ENCODE measurements at places on chromosomes 7 and 10. TPM values are rescaled to one million over a fixed set of nuclear protein-coding genes. Genes with fewer than 3 reads are reported as not detected.
A peak's percentile ranks its signal among the peaks of the same experiment; 100 is the strongest.

CREB5 gene
- 0.88 TPM for polyA plus RNA-seq

ANKRD30A gene
- not detected for polyA plus RNA-seq

FAM20C gene
- polyA plus RNA-seq = 6.9 TPM

- no peaks in the 10 kb centered on the region for H3K36me3 ChIP-seq
- no peak overlapping the region for H3K4me3 ChIP-seq
- H3K27me3 ChIP-seq = no peaks in the 10 kb centered on the region
- H3K27ac ChIP-seq = no peak overlapping the region
- H3K4me1 ChIP-seq = no peaks in the 10 kb centered on the region
Observed at GRCh38 chr7:115113776-115114175, 191.9 kb downstream of the MDFIC start.

DNA sequence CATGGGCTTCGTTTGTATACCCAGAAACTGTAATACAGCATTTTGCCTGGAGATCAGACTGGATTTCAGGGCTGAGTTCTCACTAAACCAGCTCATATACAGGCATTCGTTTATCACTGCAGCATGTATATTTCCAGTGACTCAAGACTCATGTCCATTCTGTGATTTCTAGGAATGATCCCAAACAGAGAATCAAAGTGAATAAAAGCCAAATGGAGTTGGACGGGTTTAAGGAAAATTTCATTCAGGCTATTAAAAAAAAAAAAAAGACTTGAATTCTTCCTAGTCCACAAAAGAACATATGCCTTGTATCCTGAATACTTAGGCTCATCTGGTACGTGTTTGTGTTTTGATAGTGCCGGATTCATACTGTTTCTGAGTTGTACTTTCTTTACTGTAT is 46.8 kb downstream of the TET1 start:
- no peak overlapping the region for H3K4me3 ChIP-seq
- no peak overlapping the region for H3K27ac ChIP-seq
- H3K36me3 ChIP-seq = no peaks in the 10 kb centered on the region
- peaks cover 10% of the 10 kb centered on the region for H3K4me1 ChIP-seq
- no peak for DNase-seq

DNA sequence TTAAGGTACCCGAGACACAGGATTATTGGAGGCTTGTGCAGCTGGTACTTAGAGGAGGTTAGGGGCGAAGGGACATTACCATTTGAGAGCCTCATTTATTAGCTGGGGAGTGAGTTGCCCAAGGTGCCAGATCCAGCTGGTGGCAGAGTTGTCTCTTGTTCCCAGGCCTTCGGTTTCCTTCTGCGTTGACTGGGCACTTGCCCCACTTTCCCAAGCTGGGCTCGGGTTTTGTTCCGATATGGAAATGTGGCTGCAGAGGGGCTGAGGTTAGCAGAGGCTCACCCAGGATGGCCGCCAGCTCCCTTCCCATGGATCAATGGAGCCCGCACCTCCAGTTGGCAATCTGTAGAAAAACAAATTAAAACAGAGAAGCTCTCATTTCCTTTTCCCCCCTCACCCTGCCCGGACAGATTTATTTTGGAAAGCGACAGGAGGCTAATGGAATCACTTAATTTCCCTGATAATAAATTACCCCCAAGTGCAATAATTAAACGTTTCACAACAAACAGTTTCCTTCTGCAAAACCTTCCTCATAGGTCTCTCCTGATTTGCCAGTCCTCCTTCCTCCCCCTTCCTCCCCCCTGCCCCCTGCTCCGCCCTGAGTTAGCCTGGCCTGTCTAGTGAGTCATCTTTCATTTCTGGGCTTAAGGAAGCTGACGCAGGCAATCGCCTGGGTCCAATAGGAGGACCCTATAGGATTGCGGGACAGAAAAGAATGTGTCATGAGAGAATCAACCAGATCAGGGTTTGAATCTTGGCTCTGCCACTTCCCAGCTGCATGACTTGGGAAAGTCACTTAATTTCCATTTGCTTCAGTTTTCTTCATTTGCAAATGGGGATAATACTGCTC is 51.7 kb downstream of the ADRA2A start:
- H3K36me3 ChIP-seq = no peaks in the 10 kb centered on the region
- no peak overlapping the region for H3K27ac ChIP-seq
- no peak for DNase-seq
- H3K4me1 ChIP-seq = no peaks in the 10 kb centered on the region

DNA sequence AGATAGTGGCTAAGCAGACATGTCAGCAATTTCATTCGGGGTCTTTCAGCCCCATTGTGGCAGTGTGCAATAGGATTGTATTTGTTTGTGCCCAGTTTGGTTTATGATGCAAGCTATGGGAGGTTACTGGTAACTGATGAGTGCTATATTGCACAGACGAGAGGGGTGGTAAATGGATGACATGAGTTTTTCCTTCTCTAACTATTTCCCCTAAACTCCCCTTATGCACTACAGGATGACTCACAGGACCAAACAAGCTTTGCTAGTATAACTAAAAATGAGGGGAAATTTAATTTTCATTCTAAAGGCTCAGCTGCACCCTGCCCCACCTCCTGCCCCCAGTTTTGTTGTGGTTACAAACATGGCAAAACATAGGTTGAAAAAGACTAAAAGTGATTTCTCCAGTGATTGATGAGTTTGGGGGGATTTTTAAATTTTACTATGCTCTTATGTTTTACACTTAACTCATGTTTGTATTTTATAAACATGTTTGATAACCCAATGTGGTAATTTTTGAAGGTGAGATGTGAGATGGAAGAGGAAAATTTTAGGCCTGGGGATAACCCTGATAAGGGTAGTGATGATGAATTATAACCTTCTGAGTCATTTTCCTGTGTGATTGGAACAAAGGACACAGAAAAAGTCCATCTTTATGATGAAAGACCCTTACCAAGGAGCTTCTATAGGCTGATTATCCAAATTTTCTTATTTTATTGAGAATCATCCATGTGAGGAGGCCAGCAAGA is 60.8 kb upstream of the NAMPT start:
- no peaks in the 10 kb centered on the region for H3K27me3 ChIP-seq
- no peak for DNase-seq
- H3K36me3 ChIP-seq = no peaks in the 10 kb centered on the region
- peak overlapping the region; percentile 88 for H3K27ac ChIP-seq
- H3K4me1 ChIP-seq = peaks cover 19% of the 10 kb centered on the region

GRCh38 chr7:148962823-148963582 is 65.3 kb downstream of the PDIA4 start:
- peak; percentile 83 for DNase-seq
- peaks cover 31% of the 10 kb centered on the region for H3K4me1 ChIP-seq
- no peaks in the 10 kb centered on the region for H3K27me3 ChIP-seq

Measured in spleen (tissue), 13 donors.